OCI-LY7 (cell line): ENCODE measurements at places on chromosomes 5 and 9.

- no peak for DNase-seq
Observed at GRCh38 chr9:96203867-96204501, 98.0 kb downstream of the HSD17B3 start.

DNA sequence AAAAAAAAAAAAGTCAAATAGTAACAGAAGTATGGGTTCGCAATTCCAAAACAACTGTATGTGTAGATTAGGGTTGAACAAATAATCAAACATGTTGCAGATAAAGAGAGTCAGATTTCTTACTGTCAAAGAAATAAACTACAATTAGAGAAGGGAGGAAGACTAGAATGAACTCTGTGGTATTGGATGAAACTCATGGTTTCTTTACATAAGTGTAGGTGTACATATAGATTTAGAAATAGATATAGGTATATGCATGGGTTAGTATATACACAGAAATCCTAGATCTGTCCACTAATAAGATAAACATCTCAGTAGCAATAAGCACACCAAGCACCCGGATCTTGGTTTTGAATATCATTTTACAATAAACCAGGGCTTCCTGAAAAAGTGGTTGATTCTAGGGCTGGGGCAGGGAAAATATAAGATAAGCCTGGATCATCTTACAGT lies 21.3 kb downstream of the DTWD2 start:
- DNase-seq, result no peak

- DNase-seq, result no peak
Observed at GRCh38 chr5:134151723-134152122, 25.0 kb downstream of the SKP1 start.

DNA sequence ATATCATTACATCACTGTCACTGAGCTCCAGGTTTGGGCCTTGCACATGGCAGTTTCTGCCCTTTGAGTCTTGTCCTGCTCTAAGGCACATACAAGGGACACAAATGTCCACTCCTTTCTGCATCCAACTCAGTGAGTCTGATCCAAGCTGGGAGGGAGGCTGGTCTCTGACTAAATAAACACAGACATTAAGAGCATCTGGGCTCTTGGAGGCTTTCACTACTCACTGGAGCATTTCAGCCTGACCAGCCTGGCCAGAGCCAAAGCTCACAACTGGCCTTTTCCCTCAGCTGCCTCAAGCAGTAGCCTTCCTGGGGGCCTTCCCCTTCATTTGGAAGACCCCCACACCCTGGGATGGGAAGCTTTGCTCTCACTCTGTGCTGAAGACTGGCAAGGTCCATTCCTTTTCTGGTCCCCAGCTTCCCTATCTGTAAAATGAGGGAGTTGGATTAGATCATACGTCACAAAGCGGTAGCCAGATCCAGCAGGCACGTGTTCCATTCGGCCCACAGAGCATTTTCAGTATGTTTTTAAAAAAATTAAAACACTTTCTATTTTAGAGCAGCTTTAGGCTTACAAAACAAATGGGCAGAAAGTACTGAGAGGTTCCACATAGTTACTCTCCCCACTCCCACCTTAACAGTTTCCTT lies 58.6 kb upstream of the XPA start:
- no peak for DNase-seq

- DNase-seq, result no peak
Observed at GRCh38 chr9:130868230-130868629, 28.4 kb downstream of the QRFP start.

- DNase-seq, result no peak
Observed at GRCh38 chr5:168432903-168433302, 53.4 kb upstream of the RARS1 start.

- no peak for DNase-seq
Observed at GRCh38 chr5:66647146-66647856, 51.1 kb downstream of the MAST4 start.

DNA sequence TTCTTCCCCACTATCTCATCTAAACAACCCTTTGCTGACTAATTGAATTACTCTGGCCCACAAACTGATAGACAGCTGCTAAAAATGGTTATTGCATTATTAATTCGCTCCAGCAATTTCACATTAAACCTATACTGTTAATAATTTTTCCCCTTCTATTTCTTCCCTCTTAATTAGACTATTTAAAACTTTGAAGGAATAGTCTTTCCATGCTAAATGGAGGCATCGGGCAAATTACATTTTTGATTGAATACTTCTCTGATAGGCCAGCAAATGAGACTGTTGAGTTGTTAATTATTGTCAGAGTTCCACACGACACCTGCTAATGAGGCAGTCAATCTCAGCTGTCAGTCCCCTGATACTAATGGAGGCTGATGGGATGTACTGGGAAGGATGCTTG lies 242.5 kb downstream of the TRIM32 start:
- DNase-seq, result no peak

DNA sequence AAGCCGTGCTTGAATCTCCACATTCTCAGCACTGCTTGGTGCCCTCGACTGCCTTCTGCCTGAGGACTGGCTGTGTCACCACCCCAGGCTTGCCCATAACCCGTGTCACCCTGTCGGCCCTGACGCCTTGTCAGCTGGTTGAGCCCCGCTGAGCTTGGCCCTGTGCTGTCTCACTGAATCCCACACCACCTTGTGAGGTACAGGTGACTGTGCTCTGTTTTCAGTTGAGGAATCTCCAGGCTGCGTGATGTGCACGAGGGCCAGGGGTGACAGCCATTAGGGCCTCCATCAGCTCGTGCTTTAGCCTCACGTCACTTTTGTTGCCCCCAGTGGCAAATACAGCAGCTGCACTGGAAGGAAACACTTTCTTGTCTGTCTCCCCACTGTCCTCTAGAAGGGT lies 90.7 kb downstream of the CACNA1B start:
- DNase-seq, result peak; percentile 11

DNA sequence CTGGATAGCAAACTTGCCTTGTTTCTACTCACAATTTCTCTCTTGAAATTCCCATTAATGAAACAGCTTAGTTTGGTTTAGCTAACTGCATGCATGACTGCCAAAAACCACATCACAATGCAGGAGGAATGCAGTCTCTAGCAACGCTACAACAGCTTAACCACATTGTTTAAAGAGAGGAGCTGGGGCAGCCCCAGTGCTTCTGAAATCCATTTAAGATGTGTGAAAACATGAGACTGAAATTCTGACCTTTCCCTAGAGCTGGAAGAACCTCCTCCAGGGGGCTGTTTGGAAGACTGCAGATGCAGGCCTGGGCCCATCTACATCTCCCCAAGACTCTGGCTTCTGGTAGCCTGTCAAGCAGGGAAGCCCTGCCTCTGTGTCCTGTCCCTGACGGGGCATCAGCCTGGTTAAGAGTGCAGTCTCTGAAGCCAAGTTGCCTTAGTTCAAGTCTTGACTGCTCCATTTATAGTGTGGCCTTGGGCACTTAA lies 157.1 kb downstream of the ZNF462 start:
- DNase-seq, result peak; percentile 8

GRCh38 chr9:112000743-112001142 lies 104.1 kb downstream of the UGCG start:
- DNase-seq, result no peak

- DNase-seq, result no peak
Observed at GRCh38 chr5:2685651-2686272, 65.7 kb downstream of the IRX2 start.
